ENCODE measurements at places on chromosomes 11 and 22.

- no peak for DNase-seq
Measured at GRCh38 chr11:133263332-133263731, 269.0 kb downstream of the OPCML start.

DNA sequence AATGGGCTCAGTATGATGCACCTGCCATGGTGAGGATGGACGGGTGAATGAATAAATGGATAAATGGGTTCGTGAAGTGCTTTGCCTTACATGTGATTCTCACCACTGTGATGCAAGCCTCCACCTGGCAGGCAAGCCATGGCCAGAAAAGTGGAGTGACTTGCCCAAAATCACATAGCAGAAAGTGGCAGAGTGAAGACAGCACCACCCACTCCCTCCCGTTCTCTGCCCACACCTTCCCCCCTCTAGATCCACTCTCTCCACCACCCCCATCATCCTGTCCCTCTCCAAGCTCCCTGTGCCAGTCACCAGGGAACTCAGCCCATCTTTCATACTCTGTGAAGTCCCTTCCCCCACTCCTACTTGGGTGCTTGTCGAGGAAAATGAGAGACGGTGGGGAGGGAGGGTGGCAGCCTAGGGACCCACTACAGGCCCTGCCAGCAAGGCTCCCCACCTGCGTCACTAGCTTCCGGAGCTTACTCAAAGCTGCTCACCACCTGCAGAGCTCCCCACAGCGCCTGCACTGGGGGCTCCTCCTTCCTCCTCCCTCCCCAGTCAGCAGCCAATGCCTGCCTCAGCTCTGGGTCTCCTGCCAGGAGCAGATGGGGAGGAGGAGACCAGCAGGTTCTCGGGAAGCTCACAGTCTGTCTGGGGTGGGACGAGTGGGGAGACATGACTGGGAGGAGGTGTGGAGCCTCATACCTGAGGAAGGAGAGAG is 82.3 kb downstream of the PDE2A start:
- no peak for DNase-seq

DNA sequence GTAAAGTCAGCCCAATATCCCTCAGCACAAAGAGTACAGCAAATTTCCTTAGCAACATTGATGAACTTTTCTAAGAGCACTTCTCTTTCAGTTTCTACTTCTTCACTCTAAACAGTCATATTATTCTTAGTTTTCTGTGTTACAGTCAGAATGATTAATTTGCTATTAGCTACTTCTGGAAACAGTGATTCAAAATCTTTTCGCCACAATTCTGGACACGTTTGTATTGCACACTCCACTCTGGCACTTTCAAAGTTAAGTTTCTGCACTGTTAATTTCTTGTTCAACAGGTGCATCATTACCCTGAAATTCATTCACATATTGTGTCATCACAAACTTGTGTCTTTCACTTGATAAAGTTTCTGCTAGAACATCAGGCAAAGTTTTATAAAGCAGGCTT is 22.5 kb downstream of the ABTB2 start:
- no peak for DNase-seq

- peak; percentile 4 for DNase-seq
Measured at GRCh38 chr11:15970506-15971214, 385.7 kb downstream of the SOX6 start.

- DNase-seq, result no peak
Measured at GRCh38 chr11:86180423-86180822, 64.1 kb upstream of the EED start.

DNA sequence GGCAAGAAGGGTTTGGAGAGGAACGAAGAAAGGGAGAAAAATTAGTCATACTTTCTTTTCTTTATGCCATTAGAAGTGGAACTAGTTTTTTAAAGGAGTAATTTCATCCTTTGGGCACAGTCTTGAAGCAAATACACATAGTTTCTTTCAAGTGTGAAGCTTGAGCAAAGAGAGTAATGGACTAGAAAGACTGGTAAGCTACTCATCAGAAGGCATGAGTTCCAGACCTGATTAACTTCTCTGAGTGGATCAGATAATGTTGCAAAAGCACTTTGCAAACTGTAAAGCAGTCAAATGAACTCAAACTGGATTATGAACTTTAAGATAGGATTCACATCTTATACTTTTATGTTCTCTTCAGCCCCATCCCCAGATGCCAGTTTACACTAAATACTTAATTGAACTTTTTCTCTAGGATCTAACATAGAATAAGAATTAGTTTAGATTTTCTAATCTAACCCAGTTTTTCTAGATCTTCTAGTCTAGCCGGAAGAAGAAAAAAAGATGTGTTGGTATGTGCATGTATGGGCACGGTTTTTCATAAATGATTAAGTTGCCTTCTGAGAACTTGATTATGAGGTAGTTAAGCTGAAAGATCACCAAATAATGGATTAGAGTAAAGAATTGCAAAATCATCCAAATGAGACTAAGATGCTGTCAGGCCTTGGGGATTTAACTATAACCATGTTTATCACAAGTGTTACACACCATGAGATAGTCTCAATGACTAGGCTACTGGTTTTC is 2.5 kb downstream of the DDIAS start:
- no peak for DNase-seq

DNA sequence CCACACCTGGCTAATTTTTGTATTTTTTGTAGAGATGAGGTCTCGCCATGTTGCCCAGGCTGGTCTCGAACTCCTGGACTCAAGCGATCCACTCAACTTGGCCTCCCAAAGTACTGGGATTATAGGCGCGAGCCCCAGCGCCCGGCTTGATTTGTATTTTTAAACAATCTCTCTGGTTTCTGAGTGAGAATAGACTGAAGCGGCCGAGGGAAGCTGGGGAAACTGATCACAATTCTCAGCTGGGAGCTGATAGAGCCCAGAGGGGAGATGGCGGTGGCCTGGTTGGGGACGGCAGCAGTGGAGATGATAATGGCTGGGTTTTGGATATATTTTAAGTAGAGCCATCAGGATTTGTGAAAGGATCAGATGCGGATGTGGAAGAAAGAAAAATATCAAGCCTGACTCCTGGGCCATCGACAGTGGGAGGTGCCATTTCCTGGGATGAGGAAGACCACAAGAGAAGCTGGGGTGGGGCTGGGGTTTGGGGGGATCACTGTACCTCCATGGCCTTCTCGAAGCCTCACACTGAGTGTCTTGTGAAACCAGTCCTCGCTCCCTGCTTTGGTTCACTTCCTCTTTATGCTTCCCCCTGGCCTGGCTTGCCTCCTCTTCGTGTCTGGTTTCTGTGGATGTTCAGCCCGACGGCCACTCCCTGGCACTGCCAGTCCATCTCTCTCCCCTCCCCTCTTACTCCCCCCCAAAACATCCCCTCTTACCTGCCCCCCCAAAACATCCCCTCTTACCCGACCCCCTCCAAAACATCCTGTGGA is 51.9 kb downstream of the IGLL1 start:
- DNase-seq, result no peak

- DNase-seq, result peak; percentile 32
Measured at GRCh38 chr11:132114185-132114584, 743.8 kb downstream of the NTM start.

- DNase-seq, result no peak
Measured at GRCh38 chr11:94678236-94678635, 89.9 kb upstream of the AMOTL1 start.

- peak; percentile 75 for DNase-seq
Measured at GRCh38 chr11:64856382-64857227, 12.2 kb upstream of the CDC42BPG start.

DNA sequence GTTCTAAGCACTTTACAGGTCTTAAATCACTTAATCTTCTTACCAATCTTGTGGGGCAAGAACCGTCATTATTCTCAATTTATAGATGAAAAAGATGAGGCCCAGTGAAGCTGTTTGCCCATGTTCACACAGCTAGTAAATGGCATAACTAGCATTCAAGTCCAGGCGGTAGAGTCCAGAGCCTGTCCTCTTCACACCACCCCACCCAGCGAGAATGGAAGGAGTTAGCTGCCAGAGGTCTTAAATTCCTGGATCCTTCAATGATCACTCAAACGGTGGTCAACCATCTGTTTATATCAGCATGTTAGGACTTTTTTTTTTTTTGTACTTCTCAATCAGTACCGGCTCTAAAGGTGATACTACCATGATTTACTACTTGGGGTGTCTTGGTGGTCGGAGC is 43.3 kb downstream of the PARVA start:
- no peak for DNase-seq

DNA sequence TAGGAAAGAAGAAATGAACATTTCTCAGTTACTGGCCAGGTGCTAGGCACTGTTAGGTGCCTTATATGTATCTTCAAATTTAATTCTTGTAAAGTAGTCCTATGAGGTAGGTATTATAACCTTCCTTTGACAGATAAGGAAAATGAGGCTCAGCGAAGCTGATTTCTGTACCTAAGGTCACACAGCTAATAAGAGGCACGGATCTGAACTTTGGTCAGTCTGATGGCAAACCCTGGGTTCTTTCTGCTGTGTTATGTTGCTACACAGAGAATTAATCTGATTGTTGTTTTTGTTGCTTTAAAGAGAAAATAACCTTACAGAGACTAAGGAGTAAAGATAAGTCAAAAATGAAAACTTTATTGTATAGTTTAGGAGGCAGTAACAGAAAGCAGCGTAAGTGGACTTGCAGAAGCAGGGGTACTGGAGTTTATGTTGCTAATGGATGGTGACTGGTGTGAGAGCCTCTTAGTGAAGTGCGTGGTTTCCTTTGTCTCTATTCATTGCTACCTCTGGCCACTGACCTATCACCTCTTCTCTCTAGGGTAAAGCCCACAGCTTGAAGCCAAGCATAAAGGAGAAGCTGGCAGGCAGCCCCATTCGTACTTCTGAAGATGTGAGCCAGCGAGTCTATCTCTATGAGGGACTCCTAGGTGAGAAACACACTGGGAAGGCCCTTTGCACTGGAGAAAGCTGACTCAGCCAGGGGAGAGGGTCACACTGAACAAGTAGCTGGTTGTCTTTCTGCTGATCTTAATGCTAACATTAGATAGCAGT is 38.3 kb downstream of the MADD start:
- no peak for DNase-seq

DNA sequence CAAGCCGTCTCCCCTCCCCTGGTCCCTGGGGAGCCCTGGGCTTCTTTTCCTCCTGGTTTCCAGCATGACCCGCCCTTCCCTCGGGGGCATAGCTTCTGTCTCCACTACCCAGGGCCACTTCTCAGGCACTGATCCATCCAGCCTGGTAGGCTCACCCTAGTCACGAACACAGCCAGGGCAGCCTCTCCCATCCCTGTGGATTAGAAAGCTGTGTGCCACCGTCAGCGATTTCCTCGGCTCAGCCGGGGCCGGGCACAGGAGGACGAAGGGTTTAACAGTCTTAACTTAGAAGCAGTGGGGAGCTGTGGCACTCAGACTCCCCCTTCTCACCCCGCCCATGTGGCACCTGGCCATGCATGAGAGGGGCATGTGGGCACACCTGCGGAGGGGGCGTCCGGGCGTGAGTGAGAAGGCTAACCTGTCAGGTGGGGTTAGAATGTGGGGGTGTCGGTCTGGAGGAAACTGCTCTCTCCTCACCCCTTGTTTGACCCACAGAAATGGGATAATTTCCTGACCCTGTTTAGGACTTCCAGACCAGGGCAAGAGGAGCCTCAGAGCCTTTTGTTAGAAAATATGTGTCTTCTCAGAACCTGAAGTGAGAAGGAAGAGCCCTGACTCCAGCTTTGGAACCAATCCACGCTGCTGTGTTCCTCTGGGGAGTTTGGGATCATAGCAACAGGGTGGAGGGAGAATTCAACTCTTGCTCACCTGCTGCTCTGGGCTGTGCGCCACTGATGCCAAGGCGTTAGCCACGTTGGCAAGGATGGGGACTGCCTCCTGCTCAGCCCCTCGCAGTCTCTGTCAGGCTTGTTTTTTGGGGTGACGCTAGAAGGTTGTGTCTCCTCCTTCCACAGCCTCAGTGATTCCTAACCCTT is 14.6 kb downstream of the GLB1L2 start:
- DNase-seq, result no peak

DNA sequence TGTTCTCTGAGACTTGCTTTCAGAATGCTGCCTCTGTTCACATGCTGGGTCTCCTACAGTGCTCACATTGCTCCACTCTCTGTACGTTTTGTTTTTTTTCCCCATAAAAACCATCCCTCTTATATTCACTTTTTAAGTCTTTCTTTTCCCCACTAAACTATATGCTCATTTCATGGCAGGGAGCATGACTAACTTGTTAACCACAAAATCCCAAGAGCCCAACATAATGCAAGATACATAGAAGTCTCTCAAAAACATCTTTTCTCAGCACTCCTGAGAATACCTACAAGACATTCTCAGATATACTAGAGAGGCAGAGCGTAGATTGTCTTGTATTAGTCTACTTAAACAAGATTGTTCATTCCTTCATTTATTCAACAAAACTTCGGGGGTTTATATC is 73.3 kb downstream of the FAM76B start:
- DNase-seq, result peak; percentile 6

DNA sequence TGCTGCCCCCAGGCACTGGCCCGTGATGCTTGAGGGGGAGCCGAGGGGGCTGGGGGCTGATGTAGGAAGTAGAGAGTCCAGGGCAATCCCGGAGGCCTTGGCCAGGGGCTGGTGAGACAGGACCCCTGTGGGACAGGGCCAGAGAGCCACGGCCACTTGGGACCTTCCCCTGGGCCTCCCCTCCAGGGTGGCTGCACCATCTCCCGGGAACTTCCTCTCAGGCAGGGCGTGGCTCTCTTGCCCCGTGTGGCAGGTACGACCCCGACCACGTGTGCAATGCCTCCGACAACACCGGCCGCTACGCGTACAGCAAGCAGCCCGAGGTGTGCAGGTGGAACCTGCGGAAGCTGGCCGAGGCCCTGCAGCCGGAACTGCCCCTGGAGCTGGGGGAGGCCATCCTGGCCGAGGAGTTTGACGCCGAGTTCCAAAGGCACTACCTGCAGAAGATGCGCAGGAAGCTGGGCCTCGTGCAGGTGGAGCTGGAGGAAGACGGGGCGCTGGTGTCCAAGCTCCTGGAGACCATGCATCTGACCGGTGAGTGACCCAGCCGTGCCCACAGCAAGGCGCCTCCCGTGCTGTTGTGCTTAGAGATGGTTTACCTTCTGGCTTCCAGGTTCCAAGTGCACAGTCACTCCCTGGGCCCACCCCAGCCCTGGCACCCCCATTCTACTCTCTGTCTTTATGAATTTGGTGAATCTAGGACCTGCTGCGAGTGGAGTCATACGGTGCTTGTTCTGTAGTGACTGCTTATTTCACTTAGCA is 9.7 kb downstream of the SELENOO start:
- no peak for DNase-seq

DNA sequence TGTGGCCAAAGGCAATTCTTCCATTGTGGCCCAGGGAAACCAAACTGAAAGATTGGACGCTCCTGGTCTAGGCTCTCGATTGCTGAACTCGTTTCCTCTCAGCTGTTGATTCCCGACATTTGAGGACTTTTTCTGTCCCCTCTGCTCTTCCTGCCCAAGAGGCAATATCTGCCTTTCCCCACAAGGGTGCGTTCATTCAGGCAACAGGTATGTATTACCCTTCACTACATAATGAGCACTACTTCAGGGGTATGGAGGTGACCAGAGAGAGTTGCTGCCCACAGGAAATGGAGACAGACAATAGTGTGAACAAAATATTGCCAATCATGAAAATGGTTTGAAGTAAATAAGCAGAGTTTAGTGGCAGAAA is 8.2 kb downstream of the PTH start:
- DNase-seq, result peak; percentile 21

Data from fibroblast of pulmonary artery (primary cell).